ENCODE measurements at places on chromosomes 16 and 17.

DNA sequence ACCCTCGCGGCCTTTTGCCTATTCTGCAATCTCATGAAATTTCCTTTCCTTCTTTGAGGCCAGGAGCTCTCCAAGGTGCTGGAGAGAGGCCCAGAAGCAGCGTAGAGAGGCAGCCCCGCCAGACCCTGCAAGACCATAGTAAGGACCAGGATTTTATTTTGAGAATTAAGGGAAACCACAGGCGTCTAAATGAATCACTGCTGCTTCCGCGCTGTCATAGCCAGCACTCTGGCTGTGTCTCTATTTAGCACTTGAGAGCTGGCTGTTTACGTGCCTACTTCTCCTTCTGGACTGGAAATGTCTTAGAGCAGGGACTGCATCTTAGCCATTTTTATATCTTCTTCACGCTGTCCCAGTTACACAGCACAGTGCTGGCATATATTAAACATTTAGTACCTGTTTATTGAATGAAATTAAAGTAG lies 37.6 kb upstream of the PIRT start:
- DNase-seq = peak; percentile 63

- DNase-seq = no peak
Observed at GRCh38 chr16:66152823-66153393, 213.6 kb upstream of the CDH5 start.

- DNase-seq = no peak
Observed at GRCh38 chr16:7124701-7125100, 207.9 kb upstream of the RBFOX1 start.

- peak; percentile 71 for DNase-seq
Observed at GRCh38 chr17:31494259-31495021, 103.0 kb downstream of the RAB11FIP4 start.

DNA sequence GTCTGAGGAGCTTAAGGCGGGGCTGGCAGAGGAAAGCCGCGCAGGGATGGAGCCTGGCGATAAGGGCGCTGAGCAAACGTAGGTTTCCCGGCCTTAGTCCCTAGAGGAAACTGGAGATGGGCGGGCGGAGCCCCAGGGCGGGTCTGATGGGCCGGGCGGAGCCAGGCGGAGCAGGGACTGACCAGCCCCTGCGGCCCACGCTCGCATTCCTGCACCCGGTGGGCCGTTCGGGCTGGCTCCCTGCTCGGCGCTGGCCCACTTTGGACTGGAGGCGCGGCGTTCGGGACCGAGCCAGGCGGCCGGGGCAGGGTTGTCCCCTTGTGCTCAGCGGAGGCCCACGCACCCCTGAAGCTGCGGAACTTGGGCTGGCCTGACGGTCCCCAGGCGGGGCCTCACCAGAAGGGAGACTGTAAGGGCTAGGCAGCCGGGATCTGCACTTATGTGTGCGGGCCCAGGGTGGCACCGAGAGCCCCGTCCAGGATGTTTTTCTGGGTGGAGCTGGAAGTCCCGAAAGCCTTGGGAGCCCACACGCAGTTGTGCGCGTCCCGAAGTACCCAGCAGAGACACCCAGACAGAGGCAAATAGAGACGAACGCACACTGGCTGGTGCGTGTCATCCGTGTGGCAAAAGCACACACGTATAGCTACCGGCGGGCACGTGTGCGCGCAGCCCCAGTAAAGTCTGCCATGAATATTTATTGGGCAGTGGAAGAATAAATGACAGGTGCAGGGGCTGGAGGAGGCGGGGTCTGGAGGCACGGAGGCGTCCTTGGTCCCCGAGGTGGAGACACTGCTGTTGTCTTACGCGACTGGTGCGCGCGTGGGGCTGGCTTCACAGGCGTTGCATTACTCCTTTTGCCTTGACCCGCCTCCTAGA lies 1.4 kb downstream of the PYDC1 start:
- DNase-seq = no peak

GRCh38 chr17:8598913-8599312 lies 31.6 kb downstream of the MYH10 start:
- DNase-seq = no peak

DNA sequence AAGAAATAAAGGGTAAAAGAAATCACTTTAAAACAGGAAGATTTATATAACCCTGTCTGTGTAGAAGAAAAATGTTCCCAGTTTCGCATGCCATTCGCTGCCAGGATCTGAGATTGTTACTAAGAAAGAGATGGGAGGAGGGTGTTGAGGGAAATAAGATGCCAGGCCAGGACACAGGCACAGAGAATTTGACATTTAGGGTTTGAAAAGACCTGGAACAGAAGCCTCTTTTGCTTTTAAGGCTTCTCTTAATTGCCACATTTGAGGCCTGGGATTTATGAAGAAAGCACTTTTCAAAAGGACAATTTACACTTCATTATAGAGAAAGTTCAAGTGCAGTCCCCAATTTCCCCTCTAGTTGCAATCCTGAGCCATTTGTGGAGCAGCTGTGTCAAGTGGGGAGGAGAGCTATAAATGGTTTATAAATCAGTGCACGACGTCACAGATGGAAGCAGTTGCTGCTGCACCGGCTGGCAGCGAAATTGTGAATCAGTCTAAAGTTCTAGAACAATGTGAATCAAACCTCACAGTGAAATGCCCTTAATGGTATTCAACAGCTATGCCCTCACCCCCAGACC lies 26.5 kb upstream of the C16orf87 start:
- DNase-seq = peak; percentile 32

- no peak for DNase-seq
Observed at GRCh38 chr17:40326014-40326831, 17.2 kb downstream of the RARA start.

DNA sequence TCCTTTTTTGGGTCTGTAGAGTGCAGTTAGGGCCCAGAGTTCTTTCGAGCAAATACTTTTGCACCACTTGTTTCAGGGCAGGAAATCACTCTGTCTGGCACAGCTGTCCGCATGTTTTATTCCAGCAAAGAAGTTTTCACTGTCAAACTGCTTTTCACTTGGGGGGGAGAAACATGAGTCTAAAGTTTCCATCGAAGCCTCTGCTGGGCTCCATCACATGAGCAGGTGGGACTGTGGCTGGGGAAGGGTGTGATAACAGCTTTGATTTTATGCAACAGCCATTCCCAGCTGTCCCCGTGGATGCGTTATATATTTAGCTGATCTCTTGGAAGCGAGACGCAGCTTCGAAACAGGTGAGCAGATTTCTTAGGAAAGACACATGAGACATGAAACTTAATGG lies 288.6 kb downstream of the SNX29 start:
- DNase-seq = no peak

- DNase-seq = no peak
Observed at GRCh38 chr16:87150681-87151280, 166.4 kb downstream of the C16orf95 start.

DNA sequence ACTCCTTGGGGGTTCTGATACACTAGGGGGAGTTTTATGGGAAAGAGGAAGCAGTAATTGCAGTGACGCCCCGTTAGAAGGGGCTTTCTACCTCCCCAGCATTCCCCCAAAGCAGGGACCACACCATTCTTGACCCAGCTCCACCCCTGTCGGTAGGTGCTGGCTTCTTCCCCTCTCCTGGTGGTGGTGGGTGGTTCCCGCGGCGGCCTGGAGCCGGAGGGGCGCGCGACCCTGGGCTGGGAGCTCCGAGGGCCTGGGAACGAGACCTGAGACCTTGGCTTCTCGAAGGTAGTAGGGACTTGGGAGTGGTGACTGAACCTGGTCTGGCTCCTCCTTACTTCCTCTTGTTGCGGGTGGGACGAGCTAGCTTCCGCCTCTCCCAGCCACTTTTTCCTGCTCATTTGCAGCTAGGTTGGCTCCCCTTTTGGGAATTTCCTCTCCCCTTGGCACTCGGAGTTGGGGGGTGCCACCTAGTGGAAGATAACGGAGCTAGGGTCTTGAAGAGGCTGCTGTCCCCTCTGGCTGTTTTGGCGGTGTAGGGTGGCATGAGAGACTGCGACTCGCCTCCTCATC lies 438 bp downstream of the GRN start:
- peak; percentile 57 for DNase-seq

DNA sequence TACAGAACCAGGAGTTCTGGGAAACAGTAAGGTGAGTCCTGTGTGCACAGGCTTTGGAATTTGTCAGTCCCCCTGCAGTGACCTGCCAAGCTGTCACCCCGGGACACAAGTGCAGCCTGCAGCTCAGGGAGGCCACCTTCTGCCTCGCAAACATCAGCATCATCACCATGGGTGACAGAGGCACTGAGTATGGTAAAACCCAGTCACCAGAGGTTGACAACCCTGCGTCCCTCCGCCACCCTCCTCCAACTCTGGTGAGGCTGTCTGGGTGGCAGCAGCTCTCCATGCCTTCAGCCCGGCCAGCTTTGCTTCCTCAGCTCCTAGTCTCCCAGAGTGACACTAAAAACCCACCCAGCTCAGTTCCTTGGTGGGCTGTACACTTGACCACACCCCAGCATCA lies 221.0 kb downstream of the CPPED1 start:
- DNase-seq = no peak

GRCh38 chr17:64343833-64344637 lies 46.6 kb downstream of the PECAM1 start:
- peak; percentile 61 for DNase-seq

DNA sequence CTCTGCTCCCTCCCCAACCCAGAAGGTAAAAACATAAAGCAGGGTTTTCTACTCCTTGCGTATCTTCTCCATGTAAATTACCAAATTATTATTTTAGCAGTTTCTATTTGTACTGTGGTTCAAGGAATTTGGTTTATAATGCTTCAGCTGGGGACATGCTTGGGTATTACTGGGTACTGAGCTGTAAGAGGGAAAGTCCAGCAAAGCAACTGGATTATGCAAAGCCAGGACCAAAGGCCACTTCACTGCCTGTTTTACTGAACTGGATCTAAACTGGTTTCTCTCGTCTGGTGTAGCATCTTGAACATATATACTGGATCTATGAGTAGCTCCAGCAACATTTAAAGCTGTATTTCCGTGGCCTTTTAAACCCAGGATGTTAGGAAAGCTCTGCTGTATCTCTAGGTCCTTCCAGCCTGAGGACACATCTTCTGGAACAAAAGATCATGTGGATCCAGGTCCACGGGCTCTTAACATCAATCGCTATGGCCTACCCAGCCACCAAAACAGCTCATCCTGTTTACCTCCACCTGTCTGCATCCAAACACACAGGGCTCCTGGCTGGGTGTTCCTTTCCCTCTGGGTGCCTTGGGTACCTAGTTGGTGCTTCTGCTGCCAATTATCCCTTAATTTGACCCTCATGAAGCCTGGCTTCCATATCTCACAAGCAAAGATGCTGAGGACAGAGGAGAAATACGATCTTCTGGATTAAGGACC lies 7.2 kb downstream of the PMP22 start:
- DNase-seq = no peak

DNA sequence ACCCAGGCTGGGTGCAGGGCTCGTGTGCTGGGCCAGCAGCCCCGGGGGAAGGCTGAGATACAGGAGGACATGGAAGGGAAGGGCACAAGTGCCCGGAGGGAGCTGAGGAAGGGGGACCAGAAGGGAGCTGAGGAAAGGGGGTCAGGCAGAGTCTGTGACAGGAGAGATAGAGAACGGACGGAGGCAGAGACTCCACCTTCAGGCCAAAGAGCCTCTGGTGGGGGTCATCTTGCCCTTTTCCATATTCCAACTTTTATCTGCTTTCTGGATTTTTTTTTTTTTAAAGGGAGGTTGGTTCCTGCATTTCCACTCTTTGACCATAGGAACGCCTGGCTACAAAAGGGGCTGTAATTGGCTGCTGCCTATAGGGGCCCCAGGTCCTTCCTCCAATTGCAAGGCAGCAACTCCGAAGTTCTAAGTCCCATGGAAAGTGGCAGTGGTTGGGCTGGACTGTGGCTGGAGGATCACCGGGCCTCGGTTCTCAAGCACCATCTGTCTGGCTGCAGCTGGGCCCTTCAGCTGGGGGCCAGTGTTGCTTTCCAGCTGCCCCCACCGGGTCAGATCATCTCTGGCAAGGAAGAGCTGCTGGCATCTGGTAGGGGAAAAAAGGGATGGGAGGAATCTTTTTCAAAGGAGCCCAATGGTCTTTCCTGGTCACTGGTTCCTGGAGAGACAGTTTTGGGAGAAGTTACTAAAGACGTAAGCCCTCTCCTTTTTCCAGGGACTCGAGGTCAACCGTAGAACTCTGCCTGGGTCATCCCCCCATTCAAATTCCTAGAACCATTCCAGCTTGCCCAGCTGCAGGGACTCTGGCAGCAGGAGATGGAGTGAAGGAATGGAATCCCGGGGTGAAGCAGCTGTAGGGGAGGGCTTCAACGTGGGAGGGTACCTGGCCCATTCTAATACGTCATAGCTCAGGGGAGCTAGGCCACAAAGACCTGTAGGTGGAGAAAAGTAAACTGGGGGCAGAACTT lies 13.1 kb upstream of the MRPS23 start:
- DNase-seq = peak; percentile 51

- DNase-seq = no peak
Observed at GRCh38 chr16:17162560-17162959, 308.2 kb downstream of the XYLT1 start.

DNA sequence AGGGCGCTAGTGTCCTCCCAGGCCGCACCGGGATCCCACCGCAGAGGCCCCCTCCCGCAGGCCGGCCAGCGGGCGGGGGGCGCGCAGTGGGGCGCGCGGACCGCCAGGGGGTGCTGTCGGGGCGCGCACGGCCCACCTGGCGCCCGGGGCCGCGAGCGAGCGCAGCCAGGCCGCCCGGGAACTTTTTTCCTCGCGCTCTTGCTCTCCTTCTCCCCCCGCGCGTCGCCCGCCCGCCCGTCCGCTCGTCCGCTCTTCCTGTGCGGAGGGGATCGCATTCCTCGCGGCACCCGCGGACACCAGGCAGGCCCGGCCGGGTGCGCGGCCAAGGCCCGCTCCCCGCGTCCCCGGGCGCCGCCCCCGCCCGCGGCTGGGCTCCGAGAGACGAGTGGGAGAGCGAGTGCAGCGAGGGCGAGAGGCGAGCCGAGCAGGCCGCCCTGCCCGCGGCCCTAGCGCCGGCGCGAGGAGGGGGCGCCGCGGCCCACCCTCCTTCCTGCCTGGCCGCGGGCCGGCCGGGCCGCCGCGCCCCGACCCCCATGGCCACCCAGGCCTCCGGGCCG lies at the start of gene RAI1:
Gene RAI1, plus strand, starts transcription at position 272 of the 557 bp plus-strand sequence. CDS start 111,491 bp downstream, outside the sequence.
- DNase-seq = peak; percentile 47

GRCh38 chr16:13313351-13313750 lies 412.0 kb downstream of the SHISA9 start:
- DNase-seq = no peak
